Muscle of arm (tissue), 14 donors: ENCODE measurements at places on chromosomes 5 and 9.

DNA sequence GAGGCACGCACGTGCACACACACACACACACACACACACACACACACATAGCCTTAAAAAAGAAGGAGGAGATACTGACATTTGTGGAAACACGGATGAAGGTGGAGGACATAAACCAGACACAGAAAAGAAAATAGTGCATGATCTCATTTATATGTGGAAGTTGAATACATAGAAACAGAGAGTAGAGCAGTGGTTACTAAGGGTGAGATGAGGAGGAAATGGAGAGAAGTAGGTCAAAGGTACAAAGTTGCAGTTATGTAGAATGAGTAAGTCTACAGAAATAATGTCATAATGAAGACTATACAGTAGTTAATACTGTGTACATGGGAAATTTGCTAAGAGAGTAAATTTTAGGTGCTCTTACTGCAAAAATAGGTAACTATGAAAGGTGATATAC is 412.2 kb upstream of the CDH9 start:
- DNase-seq = no peak

GRCh38 chr5:143182901-143183820 is 220.3 kb downstream of the NR3C1 start:
- no peak for DNase-seq

- peak; percentile 93 for DNase-seq
Observed at GRCh38 chr5:36657563-36657995, 51.2 kb downstream of the SLC1A3 start.

DNA sequence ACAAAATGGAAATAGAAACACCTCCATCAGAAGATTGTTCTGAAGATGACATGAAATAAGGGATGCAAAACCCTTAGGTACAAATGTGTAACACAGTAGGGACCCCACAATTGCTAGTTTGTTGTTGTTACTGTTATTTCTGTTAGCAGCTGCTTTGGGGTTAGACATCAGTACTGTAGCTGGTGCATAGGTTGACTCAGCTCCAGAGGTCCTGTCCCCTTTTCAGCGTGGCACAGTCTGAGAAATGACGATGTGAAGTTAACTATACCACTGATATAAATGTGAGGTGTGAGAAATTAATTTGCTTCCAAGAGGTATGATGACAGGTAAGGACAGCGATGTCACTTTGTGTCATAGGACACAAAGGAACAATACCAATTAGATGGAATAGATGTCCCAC is 384.6 kb upstream of the KLF4 start:
- DNase-seq = no peak
